Hepatic stellate cell (primary cell): ENCODE measurements at places on chromosomes 12 and 14.

GRCh38 chr14:79896009-79896408 is 315.3 kb downstream of the DIO2 start:
- DNase-seq = peak; percentile 16

GRCh38 chr12:51779876-51780275 is 68.6 kb downstream of the FIGNL2 start:
- DNase-seq = no peak

DNA sequence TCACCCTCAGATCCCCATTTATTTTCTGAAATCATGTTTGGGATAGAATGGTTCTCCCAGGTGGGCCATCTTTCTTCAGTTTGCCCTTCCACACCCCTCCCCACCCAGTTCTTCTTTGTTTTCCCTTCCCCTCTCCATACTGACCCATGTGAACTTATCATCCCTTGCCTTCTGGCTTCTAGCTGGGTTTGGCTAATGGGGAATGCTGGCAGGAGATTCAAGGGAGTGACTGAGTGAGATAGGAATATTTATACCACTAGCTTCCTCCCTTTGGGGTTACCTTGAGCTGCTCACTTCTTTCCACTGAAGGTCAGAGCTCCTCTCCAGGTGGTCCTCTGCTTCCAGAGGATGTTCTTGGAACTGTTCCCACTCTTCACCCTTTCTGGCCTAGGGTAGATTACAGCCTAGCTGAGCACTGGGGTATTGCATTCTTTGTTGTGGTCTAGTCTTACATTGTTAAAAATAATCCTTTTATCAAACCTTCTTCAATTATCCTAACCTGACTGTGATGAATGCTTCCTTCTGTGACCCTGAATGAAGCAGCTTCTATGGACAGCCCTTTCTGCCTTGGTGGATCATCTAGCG is 88.3 kb upstream of the ATP2B1 start:
- DNase-seq = no peak

DNA sequence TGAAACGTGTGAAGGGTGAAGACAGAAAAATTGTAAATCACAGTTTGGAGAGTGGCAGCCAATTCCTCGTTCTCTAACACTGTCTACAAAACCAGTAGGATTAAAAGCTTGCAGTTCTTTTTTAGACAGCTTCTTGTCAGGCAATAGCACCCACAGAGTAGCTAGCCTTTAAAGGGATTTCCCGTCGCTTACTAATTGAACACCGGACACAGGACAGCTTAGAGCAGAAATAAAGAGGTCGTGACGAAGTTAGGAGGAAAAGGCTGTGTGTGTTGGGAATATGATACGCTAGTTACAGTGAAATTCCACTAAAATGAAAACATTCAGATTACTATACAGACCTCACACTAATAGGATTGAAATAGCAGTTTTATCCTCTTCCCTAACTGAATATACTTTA is 149.1 kb upstream of the FLRT2 start:
- no peak for DNase-seq

DNA sequence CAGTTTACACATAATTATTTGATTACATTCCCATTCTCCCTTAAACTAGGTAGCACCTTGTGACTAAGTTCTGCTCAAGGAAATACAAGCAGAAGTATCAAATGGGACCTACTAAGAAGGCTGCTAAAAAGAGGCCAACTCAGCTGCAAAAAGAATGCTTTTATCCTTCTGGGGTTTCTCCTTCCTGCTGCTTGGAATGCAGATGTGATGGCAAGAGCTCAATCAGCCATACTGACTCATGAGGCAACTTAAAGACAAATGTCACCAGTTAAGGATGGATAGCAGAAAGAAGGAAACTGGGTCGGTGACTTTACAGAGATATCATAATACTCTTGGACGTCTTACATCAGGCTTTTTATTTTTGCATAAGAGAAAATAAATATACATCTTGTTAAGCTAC is 38.0 kb upstream of the RAP1B start:
- DNase-seq = no peak

DNA sequence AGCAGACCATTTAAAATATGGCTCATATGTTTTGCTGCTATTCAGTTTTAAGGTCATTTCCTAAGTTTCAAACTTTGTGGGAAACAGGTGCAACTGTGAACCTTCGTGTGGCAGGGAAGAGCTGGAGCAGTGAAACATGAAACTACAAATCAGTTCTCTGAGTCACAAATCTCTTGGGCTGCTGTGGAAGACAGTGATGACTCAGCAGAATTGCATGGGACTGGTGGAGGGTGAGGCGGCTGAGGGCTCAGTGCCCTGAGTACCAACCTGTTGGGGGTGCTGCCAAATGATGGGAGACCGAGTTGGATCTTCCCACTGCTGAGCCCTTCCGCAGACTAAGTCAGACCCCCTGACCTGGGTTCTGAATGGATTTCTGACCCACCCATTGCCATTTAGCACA is 8.4 kb upstream of the CALM1 start:
- peak; percentile 69 for DNase-seq

DNA sequence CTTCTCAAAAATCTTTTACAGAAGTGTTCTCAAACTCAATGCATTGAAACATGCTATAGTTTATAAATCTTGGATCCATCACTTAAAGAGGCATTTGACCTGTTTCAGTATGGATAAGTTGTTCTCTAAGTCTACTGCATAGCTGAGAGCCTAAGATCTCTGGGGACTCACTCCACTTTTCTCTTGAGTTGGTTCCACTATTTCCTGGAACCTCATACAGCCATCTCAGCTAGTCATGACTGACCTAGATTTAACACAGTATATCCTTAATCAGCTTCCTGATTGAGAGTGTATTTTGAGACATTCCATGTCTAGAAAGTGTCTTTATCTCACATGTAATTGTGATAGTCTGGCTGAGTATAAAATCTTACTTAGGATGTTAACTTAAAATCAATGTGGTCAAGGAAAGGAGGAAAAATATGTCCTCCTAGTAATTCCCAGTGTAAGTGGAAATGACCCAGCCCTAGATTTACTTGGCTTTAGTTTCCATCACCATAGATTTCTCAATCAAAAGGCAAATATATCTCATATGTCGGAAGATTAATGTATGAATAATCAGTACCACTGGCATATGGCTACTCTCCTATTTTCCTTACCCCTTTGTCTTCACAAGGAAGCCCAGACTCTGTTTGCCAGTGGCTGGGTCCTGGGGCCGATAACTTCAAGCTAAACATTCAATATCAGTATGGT is 61.9 kb downstream of the KICS2 start:
- DNase-seq = no peak

- no peak for DNase-seq
Measured at GRCh38 chr14:84401631-84402030, 1128.3 kb upstream of the FLRT2 start.

DNA sequence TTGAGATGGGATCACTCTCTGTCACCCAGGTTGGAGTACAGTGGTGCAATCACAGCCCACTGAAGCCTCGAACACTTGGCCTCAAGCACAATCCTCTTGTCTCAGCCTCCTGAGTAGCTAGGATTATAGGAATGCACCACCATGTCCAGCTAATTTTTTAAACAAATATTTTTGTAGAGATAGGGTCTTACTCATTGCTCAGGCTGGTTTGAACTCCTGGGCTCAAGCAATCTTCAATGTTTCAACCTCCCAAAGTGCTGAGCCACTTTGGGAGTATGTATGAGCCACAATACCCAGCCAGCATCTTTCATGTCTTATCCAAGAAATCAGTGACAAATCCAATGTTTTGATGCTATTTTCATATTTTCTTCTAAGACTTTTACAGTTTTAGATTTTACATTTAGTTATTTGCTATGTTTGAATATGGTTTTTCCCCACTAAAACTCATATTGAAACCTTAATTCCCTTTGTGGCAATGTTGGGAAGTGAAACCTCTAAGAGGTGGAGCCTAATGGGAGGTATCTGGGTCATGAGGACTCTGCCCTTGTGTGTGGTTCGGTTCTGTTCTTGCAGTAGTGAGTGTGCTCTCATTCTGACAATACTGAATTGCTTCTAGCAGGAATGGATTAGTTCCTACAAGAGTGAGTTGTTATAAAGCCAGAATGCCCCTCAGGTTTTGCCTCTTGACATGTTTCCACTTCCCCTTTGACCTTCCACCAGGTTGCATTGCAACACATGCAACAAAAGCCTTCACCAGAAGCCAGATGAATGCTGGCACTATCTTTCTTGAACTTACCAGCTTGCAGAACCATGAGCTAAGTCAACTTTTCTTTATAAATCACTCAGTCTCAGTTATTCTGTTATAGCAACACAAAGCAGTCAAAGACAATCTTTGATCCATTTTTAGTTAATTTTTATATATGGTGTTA is 80.8 kb upstream of the AMIGO2 start:
- DNase-seq = no peak

DNA sequence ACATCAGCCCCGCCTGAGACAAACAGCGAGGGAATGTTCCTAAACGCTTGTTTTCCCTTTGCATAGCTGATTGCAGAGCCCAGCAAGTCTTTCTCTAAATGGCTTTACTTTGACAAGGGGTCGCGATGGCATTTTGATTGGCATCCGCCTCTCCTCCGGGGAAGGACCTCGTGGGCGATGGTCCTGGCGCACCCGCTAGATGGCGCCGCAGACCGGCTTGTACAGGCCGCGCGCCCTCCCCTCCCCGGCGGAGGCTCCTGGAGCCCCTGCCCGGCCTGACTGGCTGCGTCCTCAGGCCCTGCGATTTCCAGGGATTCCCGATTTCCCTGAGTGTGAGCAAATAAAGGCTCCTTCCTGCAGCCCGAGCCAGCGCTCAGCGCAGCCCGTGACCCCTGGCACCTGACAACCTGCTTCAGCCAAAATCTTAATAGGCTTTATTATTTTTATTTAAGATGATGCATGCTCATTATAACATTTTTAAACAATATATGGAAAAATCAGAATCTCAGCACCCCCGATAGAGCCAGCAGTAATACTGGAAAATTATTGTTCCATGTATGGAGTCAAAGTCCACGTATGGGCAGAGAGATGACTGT is 468.3 kb downstream of the AACS start:
- DNase-seq = no peak

DNA sequence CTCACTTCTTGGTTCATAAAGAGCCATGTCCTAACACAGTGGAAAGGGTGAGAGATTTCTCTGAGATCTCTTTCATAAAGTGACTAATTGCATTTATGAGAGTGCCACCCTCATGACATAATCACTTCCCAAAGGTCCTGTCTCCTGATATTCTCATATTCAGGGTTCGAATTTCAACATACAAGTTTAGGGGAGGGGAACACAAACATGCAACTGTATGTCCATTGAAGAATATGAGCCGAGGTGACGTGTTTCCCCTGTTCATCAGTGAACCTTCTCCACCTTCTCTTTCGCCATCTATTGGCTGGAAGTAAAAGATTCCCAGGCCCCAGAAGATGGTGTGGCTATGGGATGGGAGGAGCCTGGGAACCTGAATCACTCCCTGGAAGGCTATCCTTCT is 354.2 kb upstream of the ATP2B1 start:
- no peak for DNase-seq

GRCh38 chr12:45977620-45978019 is 12.8 kb downstream of the SCAF11 start:
- no peak for DNase-seq

- DNase-seq = no peak
Measured at GRCh38 chr12:13256692-13257045, 60.1 kb downstream of the EMP1 start.

DNA sequence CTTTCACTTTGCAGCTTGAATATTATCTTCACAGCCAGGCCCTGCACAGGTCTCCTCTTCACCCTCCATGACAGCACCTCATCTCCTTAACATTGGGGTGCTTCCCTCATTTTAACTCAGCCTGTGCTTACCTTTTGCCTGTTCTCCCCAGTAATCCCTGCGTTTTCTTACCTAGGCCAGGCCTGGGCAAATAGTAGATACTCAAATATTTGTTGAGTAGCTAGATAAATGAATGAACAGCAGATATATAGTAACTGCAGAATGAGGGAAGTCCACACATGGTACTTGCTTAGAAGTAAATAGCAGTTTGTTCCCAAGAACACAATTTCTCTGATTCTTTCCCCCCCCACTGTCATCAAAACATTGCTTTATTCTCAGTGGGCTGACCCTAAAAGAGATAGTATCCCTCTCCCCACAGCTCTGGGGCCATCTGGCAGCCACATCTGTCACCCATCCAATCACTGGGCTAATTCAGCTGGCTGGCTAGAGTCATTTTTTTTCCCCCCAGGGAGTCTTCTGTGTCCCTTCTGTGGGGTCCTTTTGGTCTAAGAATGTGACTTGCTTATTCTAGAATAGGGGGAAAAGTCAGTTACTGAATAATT is 43.2 kb downstream of the APPL2 start:
- DNase-seq = no peak

DNA sequence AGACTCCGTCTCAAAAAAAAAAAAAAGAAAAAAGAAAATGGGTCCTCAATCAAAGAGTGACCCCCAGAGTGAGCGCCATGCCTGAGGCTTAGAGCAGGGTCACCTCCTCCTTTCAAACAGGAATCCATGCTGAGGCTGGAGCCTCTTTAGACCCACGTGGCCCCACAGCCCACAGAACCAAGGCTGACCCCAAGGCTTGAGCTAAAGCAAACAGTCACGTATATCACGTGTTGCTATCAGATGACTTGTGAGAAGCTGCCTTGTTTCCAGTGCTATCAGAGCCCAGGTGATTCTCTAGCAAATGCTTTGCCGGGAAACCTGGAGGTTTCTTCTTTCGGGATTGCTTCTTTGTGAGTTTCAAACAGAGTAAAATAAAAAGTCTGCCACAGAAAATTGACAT is 31.7 kb upstream of the DYNC1H1 start:
- no peak for DNase-seq

GRCh38 chr14:94560751-94561655 is at the start of gene SERPINA4:
TSS of gene SERPINA4 (plus strand) at chr14:94561442. CDS start at chr14:94563483, 2,041 bp downstream.
- no peak for DNase-seq

- no peak for DNase-seq
Measured at GRCh38 chr14:50364792-50365191, 31.9 kb downstream of the CDKL1 start.
